NCI-H2081 (cell line): ENCODE measurements at places on chromosomes 5 and 9.
A peak's percentile ranks its signal among the peaks of the same experiment; 100 is the strongest.

- no peak for DNase-seq
These were observed 7.0 kb upstream of the MOCS2 start for GRCh38 chr5:53116597-53116996.

DNA sequence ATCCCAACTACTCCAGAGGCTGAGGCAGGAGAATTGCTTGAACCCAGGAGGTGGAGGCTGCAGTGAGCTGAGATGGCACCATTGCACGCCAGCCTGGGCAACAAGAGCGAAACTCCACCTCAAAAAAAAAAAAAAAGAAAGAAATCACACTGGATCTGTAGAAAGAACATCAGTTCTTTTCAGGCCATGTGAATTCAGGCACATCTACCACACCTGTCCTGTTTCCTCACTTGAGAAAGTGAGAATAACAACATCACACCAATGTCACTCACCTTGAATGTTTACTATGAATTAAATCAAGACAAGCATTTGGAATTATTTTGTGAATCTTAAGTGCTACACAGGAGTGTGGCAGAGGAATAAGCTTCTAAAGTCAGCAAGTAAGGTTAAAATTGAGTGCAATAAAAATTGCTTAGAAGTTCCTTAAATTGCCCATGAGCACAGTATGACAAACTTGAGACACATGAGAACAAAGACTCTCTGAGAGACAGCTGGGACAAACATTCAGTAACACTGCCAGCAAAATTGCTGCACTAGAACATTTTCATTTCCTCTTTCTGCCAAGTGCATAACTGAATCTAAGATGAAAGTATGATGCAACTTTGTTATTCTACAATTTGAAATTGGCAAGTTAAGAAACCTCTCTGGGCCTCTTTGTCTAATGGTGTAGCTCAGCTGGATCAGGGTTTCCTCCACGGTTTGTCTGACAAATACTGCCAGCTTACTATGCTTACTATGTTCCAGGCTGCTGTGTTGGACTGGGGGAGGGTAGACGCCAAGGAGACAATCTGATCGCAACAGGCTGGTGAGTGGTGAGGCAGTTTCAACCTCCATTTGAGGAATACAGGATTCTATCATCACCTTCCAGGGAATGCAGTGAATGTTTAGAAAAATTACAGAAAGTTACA, 1.9 kb upstream of the RIC1 start:
- peak; percentile 39 for DNase-seq

DNA sequence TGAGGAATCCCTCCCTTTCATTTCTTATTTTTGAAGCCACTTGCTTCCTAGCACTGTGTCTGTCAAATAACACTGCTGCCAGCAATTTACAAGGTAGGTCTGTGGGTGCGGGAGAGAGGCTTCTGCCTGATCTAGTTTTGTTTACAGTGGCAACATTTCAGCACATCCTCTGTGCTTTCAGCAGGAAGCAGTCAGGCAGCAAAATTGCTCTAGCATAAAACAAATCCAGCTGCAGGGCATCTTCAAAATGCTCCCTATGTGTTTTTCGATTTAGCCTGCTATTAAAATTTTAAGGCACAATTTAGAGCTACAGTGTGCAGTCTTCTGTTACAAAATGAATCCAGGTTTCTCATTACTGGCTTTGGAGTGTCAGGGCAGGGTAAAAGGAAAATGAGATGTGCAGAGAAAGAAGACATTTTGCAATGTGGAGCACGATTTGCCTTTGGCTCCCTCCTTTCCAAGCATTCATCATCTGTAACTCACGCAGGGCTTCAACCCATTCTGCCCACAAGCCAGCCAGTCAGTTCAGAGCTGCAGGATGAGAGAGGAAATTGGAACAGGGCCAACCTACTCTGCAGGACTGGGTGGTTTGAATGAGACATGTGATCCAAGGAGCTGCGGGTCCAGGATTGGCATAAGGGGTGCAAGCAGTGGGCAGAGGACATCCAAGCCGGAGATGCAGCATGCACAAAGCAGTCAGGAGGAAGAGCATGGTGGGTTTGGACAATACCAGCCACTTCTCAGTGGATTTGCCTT, 143.4 kb upstream of the APC start:
- peak; percentile 21 for DNase-seq

DNA sequence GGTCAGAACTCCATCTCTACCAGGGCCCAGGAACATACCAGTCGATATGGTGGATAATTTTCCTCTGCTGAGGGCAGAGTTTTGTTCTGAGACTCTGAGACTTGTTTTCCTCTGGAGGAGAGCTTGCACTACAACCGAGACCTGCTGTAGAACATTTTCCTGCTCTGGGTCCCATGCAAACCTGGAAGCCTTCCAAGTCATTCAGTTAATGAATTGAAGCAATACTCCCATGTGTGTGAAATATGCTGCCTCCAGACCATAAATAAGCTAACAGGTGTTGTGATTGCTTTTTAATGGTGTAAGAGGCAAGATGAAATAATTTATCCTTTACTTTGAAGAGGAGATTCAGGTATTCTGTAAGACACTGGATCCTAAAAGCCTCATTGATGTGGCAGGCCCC, 372.8 kb downstream of the TMEM167A start:
- no peak for DNase-seq

- no peak for DNase-seq
These were observed 58.6 kb upstream of the ZSWIM6 start for GRCh38 chr5:61273279-61273975.

DNA sequence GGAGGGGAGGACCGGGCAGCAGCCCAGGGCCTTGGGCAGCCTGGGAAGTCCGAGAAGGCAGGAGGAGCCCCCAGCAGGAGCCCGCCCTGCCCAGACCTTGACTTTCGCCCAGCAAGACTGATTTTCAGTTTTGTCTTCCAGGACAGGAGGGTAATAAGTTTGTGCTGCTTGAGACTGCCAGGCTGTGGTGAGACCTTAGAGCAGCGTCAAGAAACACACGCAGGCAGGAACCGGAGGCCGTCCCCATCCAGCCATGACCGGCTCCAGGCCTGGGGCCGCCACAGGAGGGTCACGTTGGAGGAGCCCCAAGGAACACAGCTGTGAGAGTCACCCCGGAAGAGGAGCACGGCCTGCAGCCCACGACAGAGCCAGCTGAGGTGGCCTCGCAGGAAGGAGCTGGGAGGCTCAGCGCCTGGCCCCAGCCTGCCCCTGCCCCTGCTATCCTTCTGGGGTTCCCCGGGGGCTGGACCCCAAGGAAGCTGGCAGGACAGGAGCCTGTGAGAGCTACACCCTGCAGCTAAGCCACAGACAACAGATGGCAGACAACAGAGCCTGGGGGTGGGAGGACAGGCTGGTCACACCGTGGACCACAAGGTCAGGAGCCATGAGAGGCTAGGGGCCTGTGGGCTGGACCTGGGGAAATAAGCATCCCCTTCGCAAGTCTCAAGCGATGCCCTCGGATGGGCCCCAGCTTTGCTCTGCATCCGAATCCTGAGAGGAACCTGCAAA, 126.0 kb upstream of the FAM120A start:
- no peak for DNase-seq

GRCh38 chr9:7192266-7192665, 434.5 kb downstream of the KDM4C start:
- DNase-seq = no peak

- no peak for DNase-seq
These were observed 22.6 kb upstream of the CSF1R start for GRCh38 chr5:150108711-150109514.

DNA sequence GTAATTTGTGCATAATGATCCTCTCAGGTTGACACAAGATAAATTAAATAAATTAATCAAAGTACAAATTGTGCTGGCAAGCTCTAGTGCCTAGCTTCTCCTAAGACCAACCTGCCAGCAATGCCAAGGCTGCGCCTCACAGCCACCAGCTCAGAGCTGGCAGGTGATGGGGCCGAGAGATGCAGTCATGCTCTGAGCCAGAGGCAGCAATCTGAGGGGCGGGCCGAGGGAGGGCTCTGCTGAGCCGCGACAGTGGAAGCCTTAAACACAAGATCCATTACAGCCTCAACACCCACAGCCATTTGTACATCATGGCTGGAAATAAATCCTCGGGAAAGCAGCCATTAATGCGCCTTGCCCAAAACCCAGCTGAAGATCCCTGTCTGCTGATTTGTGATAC, 20.3 kb downstream of the MED27 start:
- peak; percentile 64 for DNase-seq

GRCh38 chr5:59790776-59791475, 102.6 kb downstream of the PDE4D start:
- no peak for DNase-seq

DNA sequence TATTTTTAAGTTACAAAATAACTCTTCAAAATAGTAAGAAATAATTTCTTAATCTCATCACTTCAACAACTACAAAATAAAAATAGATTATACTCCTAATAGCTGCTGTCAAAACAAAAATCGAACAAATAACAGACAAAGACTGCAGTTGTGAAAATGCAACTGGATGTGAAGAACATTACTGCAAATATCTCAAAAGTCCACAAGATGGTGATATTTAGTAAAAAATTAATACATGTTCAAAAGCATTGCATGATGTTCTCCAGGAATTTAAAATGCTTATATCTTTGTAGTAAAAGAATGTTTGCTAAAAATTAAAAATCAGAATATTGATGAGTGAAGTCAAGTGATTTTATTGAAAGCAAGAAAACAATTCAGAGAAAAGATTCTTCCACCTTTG, 66.2 kb downstream of the MPDZ start:
- peak; percentile 26 for DNase-seq

- DNase-seq = no peak
These were observed 73.4 kb upstream of the ASS1 start for GRCh38 chr9:130371196-130371966.

DNA sequence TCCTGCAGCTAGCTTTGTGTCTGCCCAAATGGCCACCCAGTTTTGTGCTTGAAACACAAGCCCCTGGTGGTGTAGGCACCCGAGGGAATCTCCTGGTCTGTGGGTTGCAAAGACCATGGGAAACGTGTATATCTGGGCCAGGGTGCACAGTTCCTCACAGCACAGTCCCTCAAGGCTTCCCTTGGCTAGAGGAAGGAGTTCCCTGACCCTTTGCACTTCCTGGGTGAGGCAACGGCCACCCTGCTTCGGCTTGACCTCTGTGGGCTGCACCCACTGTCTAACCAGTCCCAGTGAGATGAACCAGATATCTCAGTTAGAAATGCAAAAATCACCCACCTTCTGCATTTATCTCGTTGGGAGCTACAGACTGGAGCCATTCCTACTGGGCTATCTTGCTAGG, 865.0 kb upstream of the ACO1 start:
- DNase-seq = no peak

DNA sequence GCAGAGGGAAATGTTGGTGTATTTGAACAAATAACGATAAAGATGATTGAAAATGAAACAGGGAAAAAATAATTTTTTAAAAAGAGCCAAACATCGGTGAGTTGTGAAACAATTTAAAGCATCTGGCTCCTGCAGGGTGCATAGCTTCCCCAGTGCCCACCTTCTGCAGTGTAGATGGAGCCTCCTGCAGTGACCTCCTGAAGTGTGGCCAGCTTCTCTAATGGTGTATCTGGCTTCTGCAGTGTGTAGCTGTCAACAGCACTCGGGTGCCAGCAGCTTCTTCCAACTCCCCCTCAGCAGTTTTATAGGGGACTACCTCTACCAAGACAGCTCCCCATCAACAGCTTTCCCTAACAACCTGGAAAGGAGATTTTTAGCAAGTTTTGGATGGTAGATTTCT, 279.4 kb upstream of the SEMA6A start:
- DNase-seq = no peak

DNA sequence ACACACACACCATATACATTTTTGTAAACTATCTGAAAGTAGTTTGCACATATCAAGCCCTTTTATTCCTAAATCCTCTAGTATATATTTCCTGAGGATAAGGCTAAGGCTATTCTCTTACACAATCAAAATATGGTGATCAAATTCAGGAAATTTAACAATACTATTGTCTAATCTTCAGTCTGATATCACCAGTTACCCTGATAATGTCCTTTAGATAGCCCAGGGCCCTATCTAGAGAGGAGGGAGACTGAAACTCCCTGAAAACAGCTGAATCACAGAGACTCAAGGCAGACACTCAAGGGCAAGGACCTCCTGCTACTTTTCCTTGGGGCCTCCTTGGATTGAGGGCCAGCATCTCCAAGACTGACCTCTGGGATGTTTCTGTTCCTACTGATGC, 30.4 kb downstream of the PTTG1 start:
- no peak for DNase-seq

DNA sequence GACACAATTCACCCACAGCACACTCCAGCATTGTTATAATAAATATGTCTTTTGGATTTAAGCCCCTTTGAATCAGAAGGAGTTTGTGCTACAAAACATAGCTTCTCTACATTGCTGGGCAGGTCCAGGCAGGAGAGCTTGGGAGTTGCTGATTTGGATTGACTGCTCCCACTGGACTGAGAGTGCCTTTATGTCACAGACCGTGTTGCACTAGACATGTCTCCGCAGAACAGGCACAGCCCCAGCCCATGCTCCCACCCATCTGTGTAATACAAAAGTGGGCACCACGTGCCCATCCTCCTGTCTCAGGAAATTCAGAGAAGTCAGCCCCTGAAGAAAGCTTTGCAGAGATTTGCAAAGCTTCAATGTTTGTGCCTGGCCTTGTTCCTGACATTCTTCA, 117.1 kb downstream of the MED10 start:
- no peak for DNase-seq

- no peak for DNase-seq
These were observed 49.5 kb downstream of the ST8SIA4 start for GRCh38 chr5:100853582-100853981.

DNA sequence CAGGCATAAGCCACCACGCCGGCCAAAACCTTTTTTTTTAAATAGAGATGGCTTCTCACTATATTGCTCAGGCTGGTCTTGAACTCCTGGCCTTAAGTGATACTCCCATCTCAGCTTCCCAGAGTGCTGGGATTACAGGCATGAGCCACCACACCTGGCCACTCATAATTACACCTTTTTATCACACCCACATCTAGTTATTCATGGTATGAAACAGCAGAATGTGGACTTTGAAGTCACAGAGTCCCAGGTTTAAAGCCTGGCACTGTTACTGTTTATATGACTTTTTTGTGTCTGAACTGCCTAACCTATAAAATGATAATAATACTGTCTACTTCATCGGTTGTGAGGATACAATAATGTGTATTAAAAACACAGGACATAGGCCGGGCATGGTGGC, 23.1 kb downstream of the ZNF346 start:
- no peak for DNase-seq

- no peak for DNase-seq
These were observed 455.9 kb downstream of the EBF1 start for GRCh38 chr5:158643840-158644239.
